ENCODE measurements at places on chromosomes 2 and 18.

DNA sequence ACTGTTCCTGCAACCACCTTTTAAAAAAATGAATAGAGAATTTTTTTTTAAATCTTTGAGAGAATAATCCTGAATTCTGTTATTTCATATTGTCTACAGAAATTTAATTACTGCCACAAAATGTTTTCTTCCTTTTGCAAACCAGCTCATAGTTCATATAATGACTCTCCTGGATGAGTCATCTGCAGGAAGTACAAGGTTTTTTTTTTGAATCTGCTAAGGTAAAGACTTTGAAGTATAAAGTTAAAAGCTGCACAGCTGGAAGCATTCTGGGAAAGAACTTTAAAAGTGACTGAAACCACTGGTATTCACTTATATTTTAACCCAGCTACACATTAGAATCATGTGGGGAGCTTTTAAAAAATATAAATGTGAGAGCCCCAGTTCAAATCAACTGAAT, 25.4 kb downstream of the SESTD1 start:
- no peak for DNase-seq

DNA sequence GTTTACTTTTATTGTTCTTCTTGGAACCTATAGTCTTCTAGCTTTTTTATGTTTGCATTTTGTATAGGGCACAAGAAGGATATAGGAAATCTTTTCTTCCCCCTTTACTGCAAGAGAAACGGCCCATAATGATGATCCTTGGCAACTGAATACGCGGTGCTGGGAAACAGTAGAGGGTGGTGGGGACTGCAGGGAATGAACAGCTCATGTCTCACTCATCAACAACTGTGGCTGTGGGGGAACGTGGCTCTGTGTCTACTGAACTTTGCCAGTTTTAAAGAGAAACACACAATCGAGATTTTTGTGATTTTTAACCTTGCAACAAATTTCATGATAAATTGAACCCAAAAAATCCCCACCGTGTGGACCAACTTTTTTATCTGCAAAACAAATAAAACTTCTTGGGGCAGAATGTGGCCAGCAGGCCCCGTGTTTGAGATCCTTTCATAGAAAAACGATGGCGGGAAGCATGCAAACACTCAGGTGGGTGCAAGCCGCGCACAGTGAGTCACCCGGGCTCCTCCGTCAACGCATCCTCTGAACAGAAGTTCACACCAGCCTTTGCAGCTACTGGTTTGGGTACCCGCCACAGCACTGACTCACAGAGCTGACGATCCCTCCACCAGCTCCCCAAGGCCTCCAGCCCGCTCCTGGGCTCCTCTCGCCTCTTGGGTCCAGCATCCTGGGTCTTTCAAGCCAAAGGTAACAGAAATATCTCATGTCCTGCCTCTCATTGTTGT, 149.3 kb downstream of the COL6A3 start:
- DNase-seq: no peak

- peak; percentile 68 for DNase-seq
Observed at GRCh38 chr2:45935791-45936622, 284.5 kb downstream of the PRKCE start.

GRCh38 chr2:37244017-37244416, 12.6 kb downstream of the NDUFAF7 start:
- no peak for DNase-seq

- no peak for DNase-seq
Observed at GRCh38 chr2:198008230-198008629, 203.8 kb downstream of the PLCL1 start.

- DNase-seq: no peak
Observed at GRCh38 chr2:173648816-173649215, 294.1 kb downstream of the CDCA7 start.

DNA sequence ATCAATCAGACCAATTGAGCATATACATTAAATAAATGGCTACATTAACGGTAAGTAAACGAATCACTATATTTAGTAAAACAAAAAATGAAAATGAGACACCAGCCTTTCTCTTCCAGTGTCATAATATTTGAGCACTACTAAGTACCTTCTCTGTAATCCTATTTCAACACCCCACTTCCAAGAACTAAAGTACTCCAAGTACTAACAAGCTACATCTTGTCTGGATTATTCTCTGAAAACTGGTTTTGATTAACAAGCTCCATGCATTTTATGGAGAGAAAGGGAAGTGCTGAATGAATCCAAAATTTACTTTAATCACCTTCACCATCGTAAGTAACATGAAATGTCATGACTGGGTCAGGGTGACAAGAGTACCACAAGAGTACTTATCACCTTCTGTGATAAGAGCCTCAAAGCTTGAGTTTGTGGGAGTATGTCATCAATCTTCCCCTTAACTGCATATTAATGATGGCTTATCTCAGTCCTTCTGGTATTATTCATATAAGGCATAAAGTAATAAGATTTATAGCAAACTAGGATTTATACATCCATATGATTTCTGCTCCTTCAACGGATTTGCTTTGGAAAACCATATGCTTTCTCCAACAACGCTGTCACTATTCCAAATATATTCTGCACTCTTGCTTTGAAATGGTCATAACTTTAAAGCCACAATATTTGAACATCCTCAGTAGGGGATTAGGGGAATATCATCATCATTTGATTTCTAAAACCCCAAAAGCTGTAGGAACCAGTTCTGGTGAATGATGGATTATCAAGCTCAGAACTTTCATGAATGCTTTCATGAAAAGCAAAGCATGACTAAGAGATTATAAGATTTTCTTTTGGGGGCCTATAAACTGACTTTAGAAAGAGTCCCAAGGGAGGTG, 127.0 kb downstream of the ANTXR1 start:
- DNase-seq: no peak

DNA sequence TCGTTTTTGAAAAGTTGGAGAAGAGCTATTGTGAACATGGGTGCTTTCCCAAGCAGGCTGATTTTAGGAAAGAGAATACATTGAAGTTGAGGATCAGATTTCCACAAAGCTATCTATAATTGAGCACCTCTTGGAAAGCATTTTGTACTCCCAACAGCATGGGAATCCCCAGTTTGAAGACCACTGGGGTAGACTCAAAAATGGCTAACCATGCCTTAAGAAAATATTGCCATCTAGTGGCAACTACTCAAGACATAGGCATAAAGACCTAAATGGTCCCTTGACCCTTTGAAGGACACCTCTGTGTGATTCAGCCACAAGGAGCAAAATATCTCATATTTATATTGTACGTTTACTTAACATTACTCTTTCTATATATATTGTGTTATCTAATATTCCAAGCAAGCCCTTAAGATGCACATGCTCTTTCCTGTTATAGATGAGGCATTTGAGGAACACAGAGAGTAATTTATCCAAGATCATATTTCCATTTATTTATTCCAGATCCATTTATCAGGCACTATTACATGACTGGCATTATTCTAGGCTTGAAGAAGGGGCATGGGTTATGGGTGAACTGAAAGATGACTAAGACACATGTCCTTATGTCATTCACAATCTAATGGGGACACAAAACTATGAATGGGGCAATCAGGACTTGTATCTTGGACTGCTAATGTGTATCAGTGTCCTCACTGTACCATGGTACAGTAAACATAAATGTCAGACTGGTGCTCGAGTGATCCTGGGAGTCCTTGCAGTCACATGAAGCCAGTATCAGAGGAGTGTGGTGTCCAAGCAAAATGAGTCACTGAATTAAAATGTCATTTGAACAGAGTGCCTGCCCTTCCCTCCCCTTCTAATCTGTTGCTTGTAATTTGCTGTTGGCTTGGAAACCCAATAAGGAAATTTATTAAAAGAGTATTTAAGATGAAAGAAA, 121.0 kb upstream of the XPO1 start:
- DNase-seq: peak; percentile 80

DNA sequence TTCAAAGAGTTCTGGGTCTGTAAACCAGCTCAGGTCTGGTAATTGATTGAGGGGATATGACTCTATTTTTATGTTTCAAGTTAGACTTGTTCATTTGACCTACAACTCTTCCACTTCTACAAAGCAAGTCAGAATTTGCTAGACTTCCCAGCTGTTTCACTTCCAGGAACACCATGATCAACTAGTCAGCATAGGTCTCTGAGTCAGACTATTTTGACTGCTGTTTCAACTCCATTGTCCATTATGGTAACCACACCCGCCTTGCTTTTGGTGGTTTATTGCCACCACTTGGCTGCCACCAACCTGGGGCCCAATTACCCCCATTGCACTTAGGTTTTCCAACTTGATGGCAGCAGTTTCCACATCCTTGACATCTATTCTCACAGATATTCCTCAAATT, 116.6 kb downstream of the LAMA3 start:
- DNase-seq: no peak

DNA sequence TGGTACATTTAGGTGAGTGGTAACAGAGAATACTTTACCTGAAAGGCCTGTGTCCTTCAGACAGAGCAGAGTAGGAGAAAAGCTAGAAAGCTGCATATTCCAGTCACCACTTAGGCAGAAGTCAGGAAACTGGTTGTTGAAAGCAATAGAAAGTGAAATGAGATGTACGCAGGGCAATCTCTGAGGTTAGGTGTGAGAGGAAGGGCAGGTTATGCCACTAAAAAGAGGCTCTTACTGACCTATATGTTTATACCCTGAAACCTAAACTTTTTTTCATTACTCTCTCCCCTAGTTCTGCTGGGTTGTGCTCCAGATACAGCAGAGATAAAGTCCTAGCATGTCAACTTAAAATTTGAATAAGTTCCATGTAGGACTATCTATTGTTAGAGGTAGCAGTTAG, 93.5 kb downstream of the COX7A2L start:
- no peak for DNase-seq

DNA sequence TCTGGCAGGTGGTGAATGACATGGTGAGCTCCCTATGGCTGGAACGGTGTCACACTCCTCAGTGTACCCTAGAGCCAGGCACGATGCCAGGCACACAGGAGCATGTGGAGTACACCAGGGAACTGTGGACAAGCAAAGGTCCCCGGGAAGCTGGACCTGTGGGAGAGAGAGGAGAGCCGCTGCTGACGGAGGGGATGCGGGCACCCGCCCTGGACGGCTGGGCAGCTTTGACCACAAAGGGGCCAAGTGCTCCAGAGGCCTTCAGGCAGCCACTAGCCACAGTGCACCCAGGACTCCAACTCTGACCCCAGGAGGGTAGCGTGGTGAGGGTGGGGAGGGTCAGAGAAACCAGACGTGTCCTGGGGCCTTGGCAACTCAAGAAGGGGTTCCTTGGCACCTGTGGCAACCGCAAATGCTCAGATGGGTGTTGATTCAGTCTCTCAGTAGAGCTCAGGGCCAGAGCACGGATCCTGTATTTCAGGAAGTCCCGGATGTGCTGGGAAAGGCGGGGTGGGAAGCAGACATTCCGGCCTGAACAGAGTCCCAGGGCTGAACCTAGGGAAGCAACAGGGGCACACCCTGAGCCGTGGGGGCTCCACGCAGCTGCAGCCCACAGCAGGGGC, 2.3 kb upstream of the MAB21L4 start:
- DNase-seq: no peak

- DNase-seq: no peak
Observed at GRCh38 chr2:234139755-234140154, 89.3 kb downstream of the SPP2 start.

DNA sequence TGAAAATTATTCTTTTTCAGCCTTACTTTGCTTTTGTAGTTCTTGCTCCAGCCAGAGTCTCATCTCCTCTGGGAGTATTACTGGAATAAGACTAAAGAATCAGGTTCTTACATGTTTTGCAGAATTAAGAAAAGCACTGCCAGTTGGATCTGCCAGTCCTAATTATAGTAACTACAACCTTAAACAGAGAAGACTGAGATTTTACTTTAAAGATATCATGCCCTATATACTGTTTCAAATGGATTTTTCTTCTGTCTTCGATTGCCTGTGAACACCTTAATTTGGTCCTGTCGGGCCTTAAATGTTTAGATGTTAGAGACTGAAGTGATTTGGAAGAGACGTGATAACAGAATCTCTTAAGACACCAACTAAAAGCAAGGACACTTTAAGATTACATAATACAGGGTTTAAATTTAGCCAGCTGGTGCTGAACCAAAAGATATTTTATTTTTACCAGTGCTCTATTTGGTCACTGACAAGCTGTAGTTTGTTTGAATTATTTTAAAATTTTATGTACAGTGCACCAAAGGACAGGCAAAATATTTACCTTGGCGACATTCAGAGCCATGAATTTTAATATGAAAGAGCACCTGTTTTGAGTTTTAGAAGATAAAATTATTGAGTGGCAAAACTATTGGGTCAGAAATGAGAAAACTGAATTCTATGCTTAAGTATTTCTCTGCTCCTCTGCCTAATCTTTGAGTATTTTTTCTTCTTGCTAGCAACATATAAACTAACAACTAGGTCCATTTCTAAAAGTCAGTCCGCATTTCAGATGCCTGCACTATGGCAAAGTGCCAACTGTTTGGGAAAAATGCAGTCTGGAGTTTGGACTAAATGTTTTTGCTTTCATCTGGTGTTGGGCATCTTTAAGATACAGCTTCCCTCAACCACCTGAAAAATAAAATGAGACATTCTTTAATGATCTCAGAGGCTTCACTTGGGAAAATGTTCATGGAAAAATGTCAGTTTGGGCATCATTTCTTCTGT, 300.0 kb downstream of the XIRP2 start:
- DNase-seq: no peak

- DNase-seq: no peak
Observed at GRCh38 chr2:165205865-165206264, 2.0 kb upstream of the SCN3A start.

DNA sequence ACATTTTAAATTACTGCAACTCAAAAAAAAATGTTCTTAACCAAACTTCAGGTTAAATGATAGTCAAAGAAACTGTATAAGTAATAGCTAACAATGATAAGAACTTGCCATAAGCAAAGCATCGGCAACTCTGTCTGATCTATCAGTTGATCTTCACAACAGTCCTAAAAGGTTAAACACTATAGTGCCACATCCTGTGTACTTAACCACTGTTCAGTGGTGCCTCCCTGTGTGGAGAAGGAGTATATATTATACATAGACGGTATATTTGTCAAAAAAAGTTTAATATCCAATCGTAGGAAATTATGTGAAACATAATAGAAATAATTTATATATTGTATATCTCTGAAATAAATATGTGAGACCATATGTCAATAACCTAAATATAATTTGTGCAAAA, 13.0 kb downstream of the DTNA start:
- DNase-seq: no peak

DNA sequence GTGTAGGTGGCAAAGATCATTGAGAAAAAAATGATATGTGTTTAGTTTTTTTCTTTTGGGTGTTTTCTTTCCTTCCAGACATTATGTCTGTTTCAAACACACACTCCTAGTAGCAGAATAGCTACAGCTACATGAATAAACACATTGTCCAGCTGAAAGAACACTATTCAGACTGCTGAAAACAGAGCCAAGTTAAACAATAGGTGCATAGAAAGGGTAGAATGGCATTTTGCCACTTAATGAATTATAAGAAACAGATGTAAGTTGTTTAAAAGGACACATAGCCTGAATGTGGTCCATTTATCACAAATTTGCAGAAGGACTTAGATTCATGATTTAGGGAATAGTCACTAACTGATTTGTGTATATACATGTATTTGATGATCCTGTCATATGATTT, 20.1 kb downstream of the CTLA4 start:
- no peak for DNase-seq

Measured in OCI-LY7 (cell line).